Testis (tissue), 5 donors: ENCODE measurements at places on chromosomes 13 and 19.

- DNase-seq = no peak
Measured at GRCh38 chr13:99215184-99215830, 14.7 kb downstream of the UBAC2 start.

DNA sequence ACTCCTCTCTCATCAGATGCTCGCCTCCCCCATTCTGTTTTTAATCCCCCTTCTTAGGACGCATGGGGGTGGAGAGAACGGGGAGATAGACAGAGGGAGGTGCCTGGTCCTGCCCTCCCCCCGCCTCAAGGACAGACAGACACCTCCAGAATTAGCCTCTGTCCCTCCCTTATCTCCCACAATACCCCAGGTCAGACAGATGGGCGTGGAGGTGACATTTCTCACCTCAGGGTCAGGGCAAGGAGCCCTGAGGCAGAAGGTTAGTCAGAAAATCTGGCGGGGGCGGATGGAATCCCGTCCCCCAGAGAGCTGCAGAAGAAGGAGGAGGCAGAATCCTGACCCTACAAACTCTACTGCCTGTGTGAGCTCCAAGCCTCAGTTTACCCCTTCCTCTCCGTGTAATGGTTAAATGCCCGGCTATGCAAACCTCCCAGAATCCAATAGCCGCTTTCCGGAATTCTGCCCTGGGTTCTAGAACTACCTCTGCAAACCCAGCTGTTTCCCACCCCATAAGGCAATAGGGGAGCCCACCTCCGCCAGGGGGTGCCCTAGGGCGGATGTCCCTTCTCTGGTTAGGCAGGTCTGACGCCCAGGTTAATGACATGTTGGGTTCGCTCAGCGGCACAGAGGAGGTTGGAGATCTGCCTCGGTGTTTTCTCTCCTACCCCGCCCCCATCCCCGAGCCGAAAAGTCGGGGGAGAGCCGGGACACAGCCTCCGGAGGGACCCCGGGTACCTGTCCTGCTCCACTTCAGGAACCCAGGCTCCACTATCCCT, 900 bp downstream of the PPP1R13L start:
- DNase-seq = peak; percentile 60

- no peak for DNase-seq
Measured at GRCh38 chr19:29302002-29302928, 89.3 kb upstream of the UQCRFS1 start.

DNA sequence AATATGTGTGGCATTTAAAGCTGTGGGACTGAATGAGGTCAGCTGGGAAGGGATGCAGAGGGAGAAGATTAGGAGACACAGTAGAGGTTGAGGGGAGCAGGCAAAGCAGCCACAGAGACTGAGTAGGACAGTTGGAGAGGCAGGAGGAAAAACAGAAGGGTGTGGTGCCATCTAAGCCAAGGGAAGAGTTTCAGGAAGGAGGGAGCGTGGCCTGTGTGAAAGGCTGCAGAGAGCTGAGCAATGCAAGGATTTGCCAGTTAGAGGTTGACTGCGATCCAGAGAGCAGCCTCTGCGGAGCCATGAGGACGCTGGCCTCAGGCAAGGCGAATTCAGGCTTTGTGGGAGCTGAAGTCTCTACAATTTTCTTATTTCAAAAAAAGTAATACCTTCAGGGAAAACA, 28.9 kb downstream of the SOX21 start:
- no peak for DNase-seq

GRCh38 chr13:99022941-99023340, 45.1 kb upstream of the DOCK9 start:
- DNase-seq = no peak
